ENCODE measurements at places on chromosomes 7 and 10. TPM values are rescaled to one million over a fixed set of nuclear protein-coding genes. Genes with fewer than 3 reads are reported as not detected.

Gene PAPOLB
- not detected for total RNA-seq

DNA sequence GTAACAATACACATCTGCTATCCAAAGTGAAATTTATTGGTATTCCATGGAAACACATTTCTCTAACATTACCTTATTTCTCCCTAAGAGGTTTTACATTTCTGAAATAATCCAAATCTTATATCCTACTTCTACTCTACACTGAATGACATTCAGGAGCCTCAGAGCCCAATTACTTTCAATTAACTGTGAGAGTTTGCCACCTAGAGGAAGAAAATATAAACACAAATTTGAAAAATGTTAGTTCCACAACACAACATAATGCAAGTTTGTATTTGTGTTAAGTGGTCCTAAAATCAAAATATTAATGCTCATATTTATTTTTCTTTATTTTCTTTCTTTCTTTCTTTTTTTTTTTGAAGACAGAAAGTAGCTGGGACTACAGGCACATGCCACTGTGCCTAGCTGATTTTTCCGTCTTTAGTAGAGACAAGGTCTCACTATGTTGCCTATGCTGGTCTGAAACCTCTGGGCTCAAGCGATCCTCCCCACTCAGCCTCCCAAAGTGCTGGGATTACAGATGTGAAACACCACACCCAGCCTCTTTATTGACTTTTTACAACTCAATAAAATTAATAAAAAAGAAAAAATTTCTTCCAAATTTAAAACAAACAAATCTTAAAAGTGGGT lies 46.0 kb downstream of the ATAD1 start:
- DNase-seq: no peak

GRCh38 chr7:128899392-128899791 lies 11.1 kb downstream of the KCP start:
- no peak for DNase-seq

Gene FGFR2
- 5.7 TPM for total RNA-seq

Gene C10orf120
- total RNA-seq: not detected

Gene SLC16A9
- total RNA-seq: 0.13 TPM

Gene ADGRA1
- total RNA-seq: 0.05 TPM

GRCh38 chr7:76089865-76090475 lies 42.1 kb downstream of the MDH2 start:
- DNase-seq: no peak

- DNase-seq: no peak
Observed at GRCh38 chr7:134443396-134444070, 15.4 kb downstream of the AKR1B1 start.

Gene CDC14C
- total RNA-seq: not detected

GRCh38 chr10:4357911-4358310 lies 468.1 kb upstream of the AKR1E2 start:
- no peak for DNase-seq

- DNase-seq: no peak
Observed at GRCh38 chr10:32959006-32959920, 1.2 kb upstream of the ITGB1 start.

- no peak for DNase-seq
Observed at GRCh38 chr7:21912931-21913780, 32.5 kb downstream of the CDCA7L start.

DNA sequence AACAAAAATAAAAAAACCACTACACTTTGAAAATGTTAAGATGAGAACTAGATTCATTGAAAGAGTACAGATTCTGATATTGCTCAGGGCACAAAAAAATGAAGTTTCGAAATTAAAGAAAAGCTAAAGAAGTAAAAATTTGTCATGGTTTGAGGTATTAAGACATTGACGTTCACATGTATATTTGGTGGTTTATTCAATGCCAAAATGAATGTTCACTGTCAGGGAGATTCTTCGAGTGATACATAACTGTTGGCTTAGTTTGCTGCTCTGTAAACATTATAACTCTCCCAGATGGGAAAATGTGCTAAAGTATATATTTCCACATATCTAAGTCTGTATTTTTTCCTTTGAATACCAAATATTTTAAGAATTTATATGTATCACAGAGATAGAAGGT lies 345.0 kb downstream of the SEMA3D start:
- no peak for DNase-seq

Gene RARRES2
- 1.1 TPM for total RNA-seq

DNA sequence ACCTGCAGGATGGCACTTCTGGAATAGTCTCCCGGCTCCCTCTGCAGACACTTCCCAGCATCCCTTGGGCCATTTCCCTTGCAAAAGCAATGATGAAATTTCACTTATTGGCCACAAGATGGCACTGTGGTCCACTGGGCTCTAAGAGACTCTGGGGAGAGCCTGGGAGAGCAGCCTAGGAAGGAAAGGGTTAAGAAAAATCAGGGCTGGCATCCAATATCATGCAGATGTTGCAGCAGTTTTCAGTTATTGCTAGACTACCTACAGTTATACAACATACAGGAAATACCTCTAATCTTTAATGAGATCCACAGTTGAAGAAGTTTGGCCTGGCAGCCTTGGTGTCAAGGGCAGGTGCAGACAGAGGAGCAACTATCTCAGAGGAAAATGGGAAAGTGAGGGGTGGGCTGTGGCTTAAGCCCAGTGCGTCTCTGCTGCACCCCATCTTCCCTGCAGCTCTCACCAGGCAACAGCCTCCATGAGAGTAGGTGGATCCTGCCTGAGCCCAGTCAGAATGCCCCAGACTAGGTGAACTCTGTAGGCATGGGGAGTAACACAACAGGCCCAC lies 100.2 kb upstream of the PRSS58 start:
- peak; percentile 38 for DNase-seq

GRCh38 chr10:113563306-113564088 lies 10.6 kb downstream of the HABP2 start:
- DNase-seq: peak; percentile 43

GRCh38 chr7:74269757-74270277 lies 15.6 kb upstream of the RFC2 start:
- DNase-seq: no peak

DNA sequence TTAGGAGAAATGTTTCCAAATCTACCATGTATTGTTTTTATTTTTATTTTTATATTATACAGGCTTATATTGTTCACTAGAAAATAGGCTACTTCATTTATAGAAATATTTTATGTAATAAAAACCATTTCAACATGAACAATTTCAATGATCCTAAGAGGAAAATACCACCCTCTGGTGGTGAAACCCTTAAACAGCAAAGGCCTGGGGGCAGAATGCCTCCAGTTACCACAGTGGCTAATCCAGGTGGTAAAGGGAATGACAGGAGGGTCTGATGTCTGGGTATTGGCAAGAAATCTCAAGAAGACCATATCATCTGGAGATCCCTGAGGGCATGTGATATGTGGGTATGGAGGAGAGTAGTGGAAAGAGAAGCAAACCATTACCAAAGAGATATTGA lies 19.3 kb downstream of the MACC1 start:
- DNase-seq: no peak

Gene TAS2R4
- 0.57 TPM for total RNA-seq

DNA sequence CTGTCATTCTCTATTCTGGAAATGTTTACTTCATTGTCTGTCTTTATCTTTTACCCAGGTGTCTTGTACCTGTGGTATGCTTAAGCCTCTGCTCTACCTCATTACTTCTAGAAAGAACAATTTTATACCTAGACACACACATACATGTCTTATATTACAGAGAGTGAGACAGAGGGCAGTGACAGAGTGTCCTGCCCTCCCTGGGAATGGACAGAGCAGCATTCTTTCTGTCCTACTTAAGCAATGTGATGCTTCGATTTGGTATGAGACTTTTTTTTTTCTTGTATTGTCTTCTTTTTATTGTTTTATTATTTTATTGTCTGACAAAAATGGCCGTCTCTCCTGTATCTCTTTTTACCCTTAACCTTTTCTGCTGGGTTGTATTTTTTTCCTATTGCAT lies 286.1 kb downstream of the EXOC4 start:
- DNase-seq: no peak

GRCh38 chr10:34492081-34492480 lies 323.0 kb downstream of the PARD3 start:
- no peak for DNase-seq

All from Panc1 (cell line).